ENCODE measurements at places on chromosomes 7 and 10.

DNA sequence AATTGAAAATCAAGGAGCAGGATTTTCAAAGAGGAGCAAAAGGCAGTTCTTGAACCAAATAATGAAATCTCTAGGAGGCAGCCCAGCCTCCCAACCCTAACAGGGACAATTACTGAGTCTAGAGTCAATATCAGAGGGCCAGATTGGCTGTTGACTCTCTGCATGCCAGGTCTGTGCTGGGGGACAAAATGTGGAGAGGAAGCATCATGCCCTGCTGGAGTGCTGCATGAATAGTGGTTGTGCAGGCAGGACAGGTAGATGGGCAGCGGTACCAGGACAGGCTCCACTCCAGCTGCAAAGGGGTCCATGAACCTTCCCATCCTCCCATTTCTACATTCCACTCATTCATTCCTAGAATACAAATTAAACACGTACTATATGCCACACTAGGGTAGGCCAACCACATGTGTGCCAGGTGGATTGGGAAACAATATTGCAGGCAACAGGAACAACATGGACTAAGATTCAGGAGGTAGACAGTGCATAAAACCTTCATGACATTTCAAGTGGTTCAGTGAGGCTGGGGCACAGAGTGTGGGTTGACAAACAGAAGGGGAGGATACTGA, 30.4 kb upstream of the MAT1A start:
- DNase-seq = no peak

- DNase-seq = peak; percentile 20
These were observed 67.8 kb downstream of the PTEN start for GRCh38 chr10:87930934-87931835.

DNA sequence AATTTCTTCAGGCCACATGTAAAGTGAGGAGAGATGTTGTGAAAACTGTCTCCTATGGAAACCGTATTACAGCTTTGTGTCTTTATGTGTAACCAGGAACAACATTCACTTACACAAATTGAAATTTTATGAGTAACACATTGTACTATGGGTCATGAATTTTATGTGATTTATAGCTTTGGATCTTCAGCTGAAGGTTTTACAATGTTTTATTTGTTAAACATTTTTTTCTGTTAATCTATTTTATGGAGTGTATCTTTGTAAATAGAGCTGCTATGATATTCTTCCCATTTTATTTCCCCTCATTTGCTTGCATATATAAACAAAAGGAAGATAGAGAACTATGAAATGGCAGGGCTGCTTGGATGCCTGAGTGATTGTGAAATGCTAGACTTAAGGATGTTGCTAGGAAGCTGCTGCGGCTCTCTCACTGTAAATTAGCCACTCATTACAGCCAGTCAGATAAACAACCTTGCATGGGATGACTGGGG, 104.5 kb upstream of the PCLO start:
- DNase-seq = peak; percentile 54

- no peak for DNase-seq
These were observed 6.8 kb downstream of the IL15RA start for GRCh38 chr10:5970527-5970926.

- no peak for DNase-seq
These were observed 27.0 kb downstream of the KLRG2 start for GRCh38 chr7:139456511-139456910.

DNA sequence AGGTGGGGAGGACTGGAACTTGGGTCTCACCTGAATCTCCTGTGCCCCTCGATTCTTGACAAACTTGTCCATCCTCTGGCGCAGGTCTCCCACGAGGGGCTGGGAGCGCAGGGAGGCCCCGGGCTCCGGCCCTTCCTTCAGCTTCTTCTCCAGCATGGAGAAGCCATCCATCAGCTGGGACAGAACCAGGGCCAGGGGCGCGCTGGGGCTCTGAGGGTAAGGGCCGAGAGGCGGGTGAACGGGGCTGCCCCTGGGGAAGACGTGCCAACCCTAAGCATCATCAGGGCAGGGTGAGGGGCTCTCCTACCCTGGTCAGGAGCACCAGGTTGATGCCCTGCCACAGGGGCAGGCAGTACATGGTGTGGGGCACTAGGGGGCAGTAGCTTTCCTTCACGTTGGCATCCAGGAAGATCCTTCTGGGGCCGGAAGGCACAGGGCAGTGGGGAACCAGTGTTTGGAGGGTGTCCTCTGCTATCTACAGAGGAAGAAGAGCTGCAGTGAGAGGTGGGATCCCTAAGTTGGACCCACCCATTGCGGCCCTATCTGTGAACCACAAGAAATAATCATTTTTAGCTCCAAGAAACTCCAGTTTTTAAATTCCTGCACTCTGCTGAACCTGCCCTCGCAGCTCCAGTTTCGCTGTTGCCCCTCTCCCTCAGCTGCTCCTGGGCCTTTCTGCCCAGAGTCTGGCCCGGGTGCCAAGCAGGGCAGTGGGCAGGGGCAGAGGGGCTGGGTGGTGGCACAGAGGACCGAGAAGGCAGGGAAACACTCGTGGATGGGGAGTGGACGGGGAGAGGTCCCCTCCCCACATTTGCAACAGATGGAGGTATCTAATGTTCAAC, 10.8 kb upstream of the PYROXD2 start:
- peak; percentile 28 for DNase-seq

DNA sequence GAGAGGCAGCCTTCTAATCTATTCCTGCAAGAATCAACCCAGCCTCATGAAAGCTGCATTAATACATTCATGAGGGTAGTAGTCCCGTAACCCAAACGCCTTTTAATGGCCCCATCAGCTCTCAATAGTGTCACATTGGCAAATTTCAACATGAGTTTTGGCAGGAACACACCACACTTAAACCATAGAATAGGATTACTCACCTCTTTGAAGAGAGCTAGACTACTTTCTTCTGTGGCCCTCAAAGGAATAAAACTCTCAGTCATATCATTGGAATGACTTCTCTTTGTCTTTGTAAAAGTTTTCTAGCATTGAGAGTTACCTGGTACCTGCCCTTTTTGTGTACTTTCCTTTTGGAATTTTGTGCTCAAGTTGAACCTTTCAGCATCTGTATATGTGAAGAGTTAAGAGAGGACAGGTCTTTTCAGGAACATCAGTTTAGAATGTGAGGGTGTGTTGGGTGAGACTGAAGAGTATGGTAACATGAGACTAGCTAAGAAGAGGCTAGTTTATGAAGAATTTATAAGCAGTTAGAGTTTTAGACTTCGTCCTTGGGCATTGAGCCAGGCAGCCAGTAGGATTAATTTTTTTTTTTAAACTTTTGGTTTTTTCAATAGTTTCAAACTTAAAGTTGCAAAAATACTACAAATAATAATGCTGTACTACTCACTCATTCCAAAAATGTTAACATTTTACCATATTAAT, 92.6 kb downstream of the MLLT10 start:
- DNase-seq = no peak

- peak; percentile 84 for DNase-seq
These were observed 14.9 kb downstream of the BZW2 start for GRCh38 chr7:16660702-16661464.

GRCh38 chr7:29285444-29285793, 90.8 kb downstream of the CHN2 start:
- peak; percentile 99 for DNase-seq

DNA sequence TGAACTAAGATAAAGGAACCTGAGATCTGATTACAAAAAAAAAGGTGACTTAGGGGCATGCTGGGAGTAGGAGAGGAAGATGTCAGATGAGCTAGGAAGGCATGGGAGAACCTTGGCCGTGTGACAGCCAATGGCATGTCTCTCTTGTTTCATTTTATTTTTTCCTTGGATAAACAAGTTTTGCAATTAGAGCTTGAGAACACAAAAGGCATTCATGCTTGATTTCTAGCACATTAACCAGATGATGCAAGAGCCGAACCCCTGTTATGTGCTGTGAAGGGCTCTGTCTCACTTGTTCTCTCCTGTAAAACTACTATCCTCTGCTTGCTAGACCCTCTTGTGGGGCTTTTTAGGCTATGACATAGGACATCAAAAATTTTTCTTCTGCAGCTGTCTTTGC, 134.3 kb upstream of the ASAH2 start:
- no peak for DNase-seq

- no peak for DNase-seq
These were observed 18.2 kb downstream of the ARID5B start for GRCh38 chr10:61919646-61920215.

GRCh38 chr10:132466520-132467463, 69.8 kb downstream of the PWWP2B start:
- DNase-seq = no peak

DNA sequence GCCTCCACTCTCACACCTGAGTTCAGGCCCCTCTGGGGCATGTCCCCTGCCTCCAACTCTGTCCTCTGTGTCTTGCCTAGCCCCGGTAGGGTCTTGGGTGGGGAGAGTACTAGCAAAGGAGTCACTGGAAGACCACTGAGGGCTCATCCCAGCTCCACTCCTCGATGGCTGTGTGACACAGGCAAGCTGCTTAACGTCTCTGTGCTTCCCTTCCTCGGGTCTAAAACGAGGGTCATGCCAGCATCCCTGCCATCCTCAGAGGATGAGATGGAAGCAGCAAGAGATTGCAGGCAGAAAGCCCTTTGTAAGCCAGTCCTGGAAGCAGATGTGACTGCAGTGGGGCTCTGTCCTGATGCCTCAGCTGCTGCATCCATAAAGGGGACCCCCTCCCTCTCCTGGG, 15.2 kb upstream of the C10orf105 start:
- no peak for DNase-seq

GRCh38 chr10:33160151-33160550, 174.3 kb downstream of the NRP1 start:
- DNase-seq = no peak

DNA sequence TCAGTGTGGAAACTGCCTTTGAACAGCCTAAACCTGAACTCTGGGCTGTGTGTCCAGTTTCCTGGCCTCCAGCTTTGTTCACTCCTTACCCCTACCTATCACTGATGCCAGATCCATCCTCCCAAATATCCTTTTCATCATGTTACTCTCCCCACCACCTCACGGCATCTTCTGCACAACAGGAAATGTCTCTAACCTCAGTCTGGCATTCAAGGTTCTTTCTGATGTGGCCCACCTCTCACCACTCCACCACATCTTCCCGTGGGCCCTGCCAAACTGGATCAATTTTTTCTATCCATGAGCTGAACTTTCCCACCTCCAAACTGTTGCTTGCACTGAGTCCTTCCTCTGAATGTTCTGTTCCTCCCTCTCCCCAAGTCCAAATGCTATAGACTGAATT, 35.8 kb upstream of the MAP3K8 start:
- no peak for DNase-seq

- DNase-seq = no peak
These were observed 20.7 kb downstream of the GBX1 start for GRCh38 chr7:151146761-151147160.

DNA sequence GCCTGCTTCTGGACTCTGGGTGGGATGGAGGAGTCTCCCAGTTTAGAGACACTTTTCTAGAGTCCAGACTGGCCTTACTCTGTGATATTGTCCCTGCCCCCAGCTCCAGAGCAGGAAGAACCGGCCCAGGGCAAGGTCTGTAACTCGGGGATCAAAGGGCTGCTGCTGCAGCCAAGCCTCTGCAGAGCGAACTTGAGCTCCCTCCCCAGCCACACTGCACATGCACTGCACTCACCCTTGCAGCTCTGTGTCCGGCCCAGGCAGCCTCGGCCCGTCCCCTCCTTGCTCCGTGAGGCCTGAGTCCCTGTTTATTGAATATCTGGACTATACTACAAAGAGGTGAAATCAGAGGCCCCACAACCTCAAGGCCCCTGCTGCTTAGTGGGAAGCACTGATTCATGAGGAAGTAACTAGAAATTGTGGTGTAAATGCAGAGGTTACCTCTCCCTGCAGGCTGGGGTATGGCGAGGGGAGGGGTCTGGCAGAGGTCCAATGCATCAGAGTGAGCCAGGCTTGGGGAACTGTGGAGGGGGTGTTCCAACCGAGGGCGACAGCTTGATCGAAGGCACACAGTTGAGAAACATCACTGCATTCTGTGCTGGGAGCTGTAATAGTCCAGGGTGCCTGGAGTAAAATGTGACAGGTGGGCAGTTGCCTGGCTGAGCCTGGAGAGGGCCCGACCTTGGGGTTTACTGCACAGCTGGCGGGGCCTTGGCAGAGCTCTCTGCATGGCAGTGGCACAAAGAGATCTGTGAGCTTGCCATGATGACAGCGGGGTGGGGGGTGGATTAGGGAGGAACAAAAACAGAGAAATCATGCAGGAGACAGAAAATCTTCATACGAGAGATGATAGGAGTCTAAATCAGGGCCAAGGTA, 49.1 kb downstream of the AOC1 start:
- DNase-seq = no peak

GRCh38 chr10:8071006-8071405, 16.5 kb downstream of the GATA3 start:
- no peak for DNase-seq

All from NCI-H226 (cell line).